Pons (tissue), 1 donor: ENCODE measurements at places on chromosomes 13 and 19.

DNA sequence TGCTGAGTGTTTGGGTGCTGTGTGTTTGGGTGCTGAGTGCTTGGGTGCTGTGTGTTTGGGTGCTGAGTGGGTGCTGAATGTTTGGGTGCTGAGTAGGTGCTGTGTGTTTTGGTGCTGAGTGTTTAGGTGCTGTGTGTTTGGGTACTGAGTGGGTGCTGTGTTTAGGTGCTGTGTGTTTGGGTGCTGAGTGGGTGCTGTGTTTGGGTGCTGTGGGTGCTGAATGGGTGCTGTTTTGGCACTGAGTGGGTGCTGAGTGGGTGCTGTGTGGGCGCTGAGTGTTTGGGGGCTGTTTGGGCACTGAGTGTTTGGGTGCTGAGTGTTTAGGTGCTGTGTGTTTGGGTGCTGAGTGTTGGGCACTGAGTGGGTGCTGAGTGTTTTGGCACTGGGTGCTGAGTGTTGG lies 48.5 kb upstream of the F7 start:
- no peak for DNase-seq

DNA sequence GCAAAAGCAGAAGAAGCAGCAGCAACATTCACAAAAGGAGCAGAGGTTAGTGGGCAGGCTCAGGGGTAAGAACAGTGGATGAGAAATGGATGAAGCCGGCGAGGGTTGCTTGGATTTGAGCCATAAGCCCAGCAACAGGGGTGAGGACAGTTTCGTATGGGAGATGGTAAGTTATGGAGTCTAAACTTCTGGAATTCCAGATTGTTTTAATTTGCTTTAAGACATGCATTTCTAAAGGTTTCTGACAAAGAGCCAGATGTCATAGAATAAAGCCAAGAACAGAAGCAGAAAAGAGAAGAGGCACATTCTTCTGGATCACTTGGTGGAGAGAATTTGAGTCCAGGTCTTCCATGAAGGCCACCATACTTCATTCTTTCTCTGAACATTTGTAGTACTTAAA lies 76.6 kb downstream of the TNFSF11 start:
- no peak for DNase-seq

DNA sequence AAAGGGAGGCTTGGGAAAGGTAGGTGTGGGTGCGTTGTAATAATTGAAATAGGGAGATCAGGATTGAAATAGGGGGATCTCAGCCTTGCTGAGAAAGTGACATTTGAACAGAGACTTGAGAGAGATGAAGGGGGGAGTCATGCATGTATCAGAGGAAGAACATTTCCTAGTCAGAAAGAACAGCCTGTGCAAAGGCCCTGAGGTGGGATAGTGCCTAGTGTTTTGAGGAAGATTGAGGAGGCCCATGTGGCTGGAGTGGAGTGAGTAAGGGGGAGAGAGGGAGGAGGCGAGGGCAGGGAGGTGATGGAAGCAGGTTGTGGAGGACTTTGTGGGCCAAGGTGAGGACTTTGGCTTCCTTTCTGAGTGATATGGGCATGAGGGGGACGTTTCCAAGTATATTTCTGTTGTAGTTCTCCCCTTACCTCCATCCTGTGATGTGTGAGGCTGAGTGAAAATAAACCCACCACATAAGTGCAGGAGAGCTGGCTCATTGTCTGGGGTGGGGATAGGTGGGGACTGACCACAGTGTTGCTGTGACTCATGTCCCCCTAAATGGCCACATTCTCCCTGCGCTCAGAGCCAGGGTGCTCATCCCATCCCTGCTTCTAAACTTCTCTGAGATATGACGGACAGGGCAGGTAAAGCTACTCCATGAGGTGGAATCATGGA lies 17.8 kb downstream of the ACTL9 start:
- DNase-seq: no peak

DNA sequence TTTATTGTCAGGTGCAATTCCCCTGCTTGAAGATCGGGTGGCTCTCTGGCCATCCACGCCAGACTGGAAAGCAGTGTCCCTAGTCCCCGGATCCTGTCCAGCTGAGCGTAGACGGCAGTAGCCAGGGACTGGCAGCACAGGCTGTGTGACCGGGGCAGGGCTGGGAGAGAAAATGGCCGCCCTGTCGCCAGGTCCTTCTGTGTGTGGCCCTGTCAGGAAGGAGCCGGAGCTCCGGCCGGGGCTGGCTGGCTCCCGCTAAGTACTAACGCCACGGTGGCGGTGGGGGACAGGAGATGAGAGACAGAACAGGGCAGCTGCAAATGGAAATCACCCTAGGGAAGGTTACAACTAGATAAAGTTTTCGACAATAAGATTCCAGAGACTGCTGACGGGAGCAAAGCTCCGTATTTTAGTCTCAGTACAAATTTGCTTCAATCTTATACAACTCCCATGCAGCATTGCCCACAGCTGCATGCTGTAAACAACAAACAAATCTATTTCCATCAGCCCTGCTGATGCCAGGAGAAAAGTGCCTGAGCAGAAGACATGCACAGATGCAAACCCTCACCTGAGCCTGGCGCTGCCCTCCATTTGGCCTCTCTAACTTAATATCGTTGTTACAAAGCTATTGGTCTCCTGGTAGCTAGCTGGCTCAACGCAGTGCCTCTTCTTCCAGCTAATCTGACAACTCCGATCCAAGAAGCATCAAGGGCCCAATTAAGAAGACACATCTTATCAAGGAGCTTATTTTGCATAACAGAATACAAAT lies 253.0 kb downstream of the TSHZ3 start:
- DNase-seq: no peak
